ENCODE measurements at places on chromosomes 5 and 9.

DNA sequence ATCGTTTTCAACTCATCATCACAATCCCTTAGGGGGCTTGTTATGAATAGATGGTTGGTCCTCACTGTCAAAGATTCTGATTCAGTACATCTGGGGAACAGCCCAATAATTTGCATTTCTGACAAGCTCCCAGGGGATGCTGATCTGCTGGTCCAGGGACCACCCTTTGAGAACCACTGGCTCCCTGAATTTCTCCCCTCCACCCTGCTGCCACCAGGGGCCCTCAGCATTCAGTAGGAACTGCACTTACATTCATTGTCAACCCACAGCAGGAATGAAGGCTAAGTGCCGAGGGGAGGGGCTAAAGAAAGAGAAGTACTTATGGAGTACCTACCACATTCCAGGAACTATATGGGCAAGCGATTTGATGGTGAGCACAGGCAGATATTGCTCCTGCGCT, 85.9 kb downstream of the BOD1 start:
- no peaks in the 10 kb centered on the region for H3K27me3 ChIP-seq
- H3K27ac ChIP-seq: no peak overlapping the region
- H3K36me3 ChIP-seq: no peaks in the 10 kb centered on the region
- no peak for DNase-seq

- H3K27me3 ChIP-seq: no peaks in the 10 kb centered on the region
- no peaks in the 10 kb centered on the region for H3K36me3 ChIP-seq
- no peak overlapping the region for H3K27ac ChIP-seq
- H3K4me3 ChIP-seq: no peak overlapping the region
- H3K4me1 ChIP-seq: no peaks in the 10 kb centered on the region
- peak; percentile 39 for DNase-seq
Measured at GRCh38 chr9:71587576-71588362, 180.5 kb downstream of the CEMIP2 start.

DNA sequence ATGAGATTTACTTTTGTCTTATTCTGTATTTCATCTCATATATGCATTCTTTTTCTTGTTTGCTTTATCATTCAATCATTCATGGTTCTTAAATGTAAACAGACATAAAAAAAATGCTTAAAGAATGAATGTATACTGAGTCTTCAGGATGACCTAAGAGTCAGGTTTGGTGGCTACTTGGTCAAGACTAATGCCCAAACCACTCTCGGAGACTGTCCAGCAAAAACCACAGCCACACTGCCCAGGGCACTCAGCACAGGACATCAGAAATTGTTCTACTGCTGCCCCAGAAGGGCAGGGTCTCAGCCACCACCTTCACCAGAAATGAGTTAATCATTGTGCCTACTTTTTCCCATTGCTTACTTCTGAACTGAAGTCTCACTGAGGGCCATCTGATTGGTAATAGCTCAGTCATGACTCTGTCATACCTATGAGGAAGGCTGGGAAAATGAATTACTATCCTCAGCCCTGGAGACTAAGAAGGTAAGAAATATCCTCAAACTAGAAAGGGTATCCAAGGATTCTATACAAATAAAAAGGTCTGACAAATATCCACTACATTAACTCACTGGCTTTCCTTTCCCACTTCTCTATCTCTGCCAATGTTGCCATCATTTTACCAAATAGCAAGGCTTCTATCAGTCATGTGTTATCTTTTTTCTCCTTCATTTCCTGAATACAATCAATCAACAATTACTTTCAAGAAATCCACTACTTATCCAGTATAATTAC, 236.1 kb downstream of the CETN3 start:
- H3K27ac ChIP-seq: no peak overlapping the region
- H3K27me3 ChIP-seq: no peaks in the 10 kb centered on the region
- H3K4me3 ChIP-seq: no peak overlapping the region
- no peaks in the 10 kb centered on the region for H3K4me1 ChIP-seq
- DNase-seq: no peak

DNA sequence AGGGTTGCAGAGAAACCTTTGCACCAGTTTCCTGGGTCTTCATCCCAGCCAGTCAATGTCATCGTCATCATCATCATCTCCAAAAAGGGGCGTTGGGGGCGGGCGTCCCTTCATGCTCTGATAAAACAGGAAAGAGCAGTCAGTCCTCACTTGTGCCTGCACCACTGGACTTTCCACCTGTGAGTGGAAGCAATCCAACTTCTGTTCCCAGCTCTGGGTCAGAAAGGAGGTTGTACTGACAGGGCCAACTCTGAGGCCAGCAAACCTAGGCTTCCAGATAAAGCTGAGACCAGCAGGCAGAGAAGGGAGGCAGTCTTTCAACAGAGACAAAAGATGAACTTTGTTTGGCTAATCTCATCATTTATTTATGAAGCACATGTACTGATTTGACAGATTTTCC, 15.2 kb downstream of the SLC31A2 start:
- peaks cover 75% of the 10 kb centered on the region for H3K36me3 ChIP-seq
- H3K27me3 ChIP-seq: no peaks in the 10 kb centered on the region
- H3K27ac ChIP-seq: no peak overlapping the region
- no peak for DNase-seq
- H3K4me1 ChIP-seq: no peaks in the 10 kb centered on the region
- no peak overlapping the region for H3K4me3 ChIP-seq

- H3K27ac ChIP-seq: no peak overlapping the region
- DNase-seq: no peak
- H3K36me3 ChIP-seq: no peaks in the 10 kb centered on the region
- no peak overlapping the region for H3K4me3 ChIP-seq
Measured at GRCh38 chr9:115469841-115470240, 351.9 kb upstream of the TNC start.

GRCh38 chr5:98454407-98454806, 319.1 kb upstream of the RGMB start:
- H3K27ac ChIP-seq: no peak overlapping the region
- no peaks in the 10 kb centered on the region for H3K4me1 ChIP-seq
- H3K36me3 ChIP-seq: no peaks in the 10 kb centered on the region
- no peaks in the 10 kb centered on the region for H3K27me3 ChIP-seq
- DNase-seq: peak; percentile 35
- no peak overlapping the region for H3K4me3 ChIP-seq

GRCh38 chr9:26781906-26782305, 110.7 kb downstream of the CAAP1 start:
- no peaks in the 10 kb centered on the region for H3K27me3 ChIP-seq
- H3K4me3 ChIP-seq: no peak overlapping the region
- peaks cover 1% of the 10 kb centered on the region for H3K4me1 ChIP-seq
- DNase-seq: no peak
- no peaks in the 10 kb centered on the region for H3K36me3 ChIP-seq

DNA sequence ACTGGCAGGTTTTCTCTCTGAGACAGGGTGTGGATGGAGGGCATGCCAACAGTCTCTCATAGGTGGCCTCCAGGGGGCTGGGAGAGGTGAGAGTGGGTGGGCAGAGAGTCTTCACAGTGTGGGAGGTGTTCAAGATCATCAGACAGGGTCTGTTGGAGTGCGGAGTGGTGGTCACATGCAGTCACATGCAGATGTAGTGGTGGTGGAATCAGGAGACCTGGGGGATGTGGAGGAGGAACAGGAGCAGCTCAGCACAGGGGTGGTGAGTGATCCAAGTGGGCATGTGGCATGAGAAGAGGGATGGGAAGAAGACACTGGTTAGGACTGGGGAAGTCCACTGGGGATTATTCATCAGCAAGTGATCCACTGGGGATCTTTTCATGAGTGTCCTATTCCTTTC, 5.8 kb downstream of the GM2A start:
- peaks cover 3% of the 10 kb centered on the region for H3K36me3 ChIP-seq
- no peak overlapping the region for H3K4me3 ChIP-seq
- peaks cover 3% of the 10 kb centered on the region for H3K4me1 ChIP-seq
- H3K27ac ChIP-seq: no peak overlapping the region
- no peaks in the 10 kb centered on the region for H3K27me3 ChIP-seq

GRCh38 chr9:77177894-77178794, 810 bp downstream of the VPS13A start:
- H3K27ac ChIP-seq: no peak overlapping the region
- peak overlapping the region; percentile 95 for H3K4me3 ChIP-seq
- no peaks in the 10 kb centered on the region for H3K36me3 ChIP-seq
- H3K27me3 ChIP-seq: no peaks in the 10 kb centered on the region
- peaks cover 4% of the 10 kb centered on the region for H3K4me1 ChIP-seq

DNA sequence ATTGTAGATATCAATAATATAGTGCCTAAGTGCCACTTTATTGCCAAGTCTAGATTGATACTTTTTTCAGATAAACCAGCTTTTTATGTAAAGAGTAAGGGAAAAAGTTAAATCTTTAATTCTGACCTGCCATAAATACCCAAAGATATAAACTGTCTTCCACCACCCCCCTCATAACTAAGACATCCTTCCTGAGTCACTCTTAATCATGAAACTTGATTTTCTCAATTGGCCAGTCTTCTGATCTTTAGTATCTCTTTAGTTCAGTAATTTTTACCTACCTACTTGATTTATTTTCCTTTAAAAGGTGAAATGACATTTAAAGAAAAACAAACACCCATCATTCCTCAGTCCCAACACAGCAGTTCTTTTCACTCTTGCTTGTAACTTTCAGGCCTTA, 21.8 kb downstream of the C5orf22 start:
- no peaks in the 10 kb centered on the region for H3K4me1 ChIP-seq
- H3K27ac ChIP-seq: no peak overlapping the region
- H3K4me3 ChIP-seq: no peak overlapping the region
- DNase-seq: no peak
- peaks cover 63% of the 10 kb centered on the region for H3K36me3 ChIP-seq

DNA sequence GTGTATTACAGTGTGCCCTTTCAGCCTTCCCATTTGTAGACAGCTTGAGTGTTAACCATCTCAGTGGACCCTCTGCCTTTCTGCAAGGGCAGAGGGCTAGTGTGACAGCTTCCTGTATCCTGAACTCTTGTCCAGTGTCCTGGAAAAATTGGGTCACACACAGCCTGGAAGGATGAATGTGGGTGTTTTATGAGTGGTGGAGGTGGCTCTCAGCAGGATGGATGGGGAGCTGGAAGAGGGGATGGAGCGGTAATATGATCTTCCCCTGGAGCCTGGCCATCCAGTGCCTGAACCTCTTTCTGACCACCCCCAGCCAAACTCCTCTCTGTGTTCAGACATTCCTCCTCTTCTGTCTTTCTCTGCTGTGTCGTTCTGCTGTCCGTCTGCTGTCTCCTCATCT, 113.0 kb downstream of the KIF4B start:
- DNase-seq: no peak
- H3K4me3 ChIP-seq: no peak overlapping the region
- H3K36me3 ChIP-seq: no peaks in the 10 kb centered on the region
- H3K4me1 ChIP-seq: no peaks in the 10 kb centered on the region
- no peak overlapping the region for H3K27ac ChIP-seq
- H3K27me3 ChIP-seq: no peaks in the 10 kb centered on the region

Measured in mesenchymal stem cell (in vitro differentiated cells and primary cell).